ENCODE measurements at places on chromosomes 7 and 10. TPM values are rescaled to one million over a fixed set of nuclear protein-coding genes. Genes with fewer than 3 reads are reported as not detected.

OR9A2 gene
- total RNA-seq: 0.66 TPM

VWA2 gene
- not detected for total RNA-seq

PBLD gene
- 0.34 TPM for total RNA-seq

NUTM2A gene
- 0.49 TPM for total RNA-seq

GLI3 gene
- total RNA-seq: 0.14 TPM

All from activated naive CD4-positive, alpha-beta T cell treated with anti-CD3 and anti-CD28 coated beads, Interleukin-2, amount 50 U/mL, for 72 hours (primary cell).